ENCODE measurements at places on chromosomes 1 and 21. TPM values are rescaled to one million over a fixed set of nuclear protein-coding genes. Genes with fewer than 3 reads are reported as not detected.

Gene C1orf226
- 13.2 TPM for total RNA-seq

Gene PCBP3
- total RNA-seq: 0.80 TPM

Gene AQP10
- not detected for total RNA-seq

Gene SDF4
- 153 TPM for total RNA-seq

DNA sequence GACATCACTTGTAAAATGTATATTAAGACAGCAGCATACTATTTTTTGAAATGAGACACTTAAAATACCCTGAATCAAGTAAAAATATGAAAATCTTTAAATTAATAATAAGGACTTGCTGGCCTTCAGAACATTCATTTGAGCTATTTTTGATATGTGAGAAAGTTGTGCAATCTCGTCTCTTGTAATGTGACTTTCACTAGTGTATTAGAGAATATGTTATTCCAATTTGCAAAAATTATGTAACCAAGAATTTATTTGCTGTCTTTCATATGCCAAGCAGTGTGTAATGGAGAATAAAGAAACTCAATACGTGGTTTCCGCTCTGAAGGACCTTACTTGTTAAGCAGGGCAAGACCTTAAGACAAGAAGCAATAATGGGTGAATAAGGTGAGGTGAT, 375.0 kb upstream of the RUNX1 start:
- no peaks in the 10 kb centered on the region for H3K36me3 ChIP-seq
- no peak for DNase-seq
- H3K4me1 ChIP-seq: no peaks in the 10 kb centered on the region
- H3K27me3 ChIP-seq: peaks cover 10% of the 10 kb centered on the region

DNA sequence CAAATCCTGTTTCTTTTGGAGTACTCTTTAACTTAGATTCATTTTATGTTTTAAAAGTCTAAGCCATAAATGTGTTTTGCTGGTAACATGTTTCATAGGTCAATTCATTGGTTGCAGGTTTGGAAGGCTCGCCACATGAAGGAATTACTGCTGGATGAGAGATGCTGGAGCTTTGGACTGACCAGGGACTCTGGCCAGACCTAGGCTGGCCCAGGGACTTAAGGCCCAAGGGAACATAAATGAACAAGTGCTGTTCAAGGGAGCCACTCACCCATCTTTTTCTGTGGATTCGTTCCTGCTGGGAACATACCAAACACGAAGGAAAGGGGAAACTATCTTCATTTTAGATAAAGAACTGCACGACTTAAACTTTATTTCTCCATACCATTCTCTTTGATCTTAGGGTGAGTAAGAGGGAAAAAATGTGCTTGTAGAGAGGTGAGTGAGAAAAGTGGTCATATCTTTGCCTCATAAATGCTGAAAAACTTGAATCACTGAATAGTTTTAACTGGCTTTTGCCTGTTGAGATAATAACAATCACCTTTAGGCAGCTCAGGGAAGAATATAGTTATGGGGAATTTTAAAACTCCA, 15.3 kb upstream of the SHCBP1L start:
- no peaks in the 10 kb centered on the region for H3K36me3 ChIP-seq
- H3K4me3 ChIP-seq: no peak overlapping the region
- DNase-seq: no peak

DNA sequence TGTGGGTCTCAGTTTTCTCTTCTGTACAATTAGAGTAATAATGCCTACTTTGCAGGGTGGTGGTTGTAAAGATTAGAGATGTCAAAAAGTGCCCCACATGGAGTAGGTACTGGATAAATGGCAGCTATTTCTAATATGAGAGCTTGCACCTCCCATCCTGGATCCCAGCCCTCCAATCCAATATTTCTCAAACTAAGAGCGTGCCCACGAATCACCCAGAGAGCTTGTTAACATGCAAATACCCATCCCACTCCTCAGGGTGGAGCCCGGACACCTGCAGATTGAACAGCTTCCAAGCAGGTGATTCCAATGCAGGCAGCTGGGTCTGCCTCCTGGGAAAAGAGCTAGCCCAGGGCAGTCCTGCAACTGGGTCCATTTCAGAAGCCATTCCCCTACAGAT, 33.0 kb downstream of the LRRN2 start:
- no peaks in the 10 kb centered on the region for H3K27me3 ChIP-seq
- H3K36me3 ChIP-seq: no peaks in the 10 kb centered on the region
- no peak overlapping the region for H3K27ac ChIP-seq
- no peak overlapping the region for H3K4me3 ChIP-seq
- H3K4me1 ChIP-seq: peaks cover 18% of the 10 kb centered on the region
- DNase-seq: no peak

DNA sequence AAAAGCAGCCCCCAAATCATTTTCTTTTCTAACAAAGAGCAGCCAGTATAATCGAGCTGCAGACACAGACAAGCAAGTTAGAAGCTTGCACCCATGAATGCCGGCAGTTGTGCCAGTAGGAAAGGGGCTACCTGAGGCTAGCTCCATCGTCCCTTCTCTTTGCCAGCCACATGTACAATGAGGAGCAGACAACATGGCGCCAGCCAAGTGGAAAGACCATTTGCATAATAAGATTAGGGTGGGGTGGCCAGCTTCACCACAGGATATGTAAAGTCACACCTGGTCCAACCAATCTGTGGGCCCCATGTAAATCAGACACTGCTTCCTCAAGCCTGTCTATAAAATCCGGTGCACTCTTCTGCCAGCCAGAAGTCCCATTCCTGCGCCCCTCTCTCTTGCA, 103.7 kb downstream of the CCDC185 start:
- H3K4me1 ChIP-seq: no peaks in the 10 kb centered on the region
- H3K4me3 ChIP-seq: no peak overlapping the region
- no peaks in the 10 kb centered on the region for H3K36me3 ChIP-seq
- H3K27me3 ChIP-seq: no peaks in the 10 kb centered on the region
- H3K27ac ChIP-seq: no peak overlapping the region

DNA sequence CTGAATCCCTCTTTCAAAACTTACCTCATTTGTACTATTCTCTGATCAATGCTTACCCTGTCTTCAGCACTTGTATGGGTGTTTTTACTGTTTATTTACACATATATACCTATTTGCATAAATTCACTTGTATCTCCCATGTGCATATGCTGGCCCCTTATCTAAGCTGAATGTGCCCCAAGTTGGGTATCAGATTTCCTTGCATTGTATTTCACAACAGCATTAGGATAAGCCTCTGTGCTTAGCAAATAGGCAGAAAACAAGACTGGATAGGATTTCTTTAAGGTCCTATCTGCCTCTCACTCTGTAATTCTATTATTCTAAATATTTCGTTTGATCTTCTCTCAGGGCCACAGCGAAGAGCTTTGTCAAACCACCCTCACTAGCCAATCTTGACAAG, 45.9 kb upstream of the IPO9 start:
- H3K27me3 ChIP-seq: no peaks in the 10 kb centered on the region
- no peak overlapping the region for H3K27ac ChIP-seq
- no peak for DNase-seq
- H3K4me3 ChIP-seq: no peak overlapping the region

GRCh38 chr21:25709684-25710265, 24.9 kb downstream of the ATP5PF start:
- no peaks in the 10 kb centered on the region for H3K4me1 ChIP-seq
- no peak overlapping the region for H3K4me3 ChIP-seq
- no peaks in the 10 kb centered on the region for H3K36me3 ChIP-seq
- no peaks in the 10 kb centered on the region for H3K27me3 ChIP-seq

GRCh38 chr21:15660423-15660804, 69.4 kb upstream of the USP25 start:
- no peaks in the 10 kb centered on the region for H3K4me1 ChIP-seq
- no peak overlapping the region for H3K4me3 ChIP-seq
- DNase-seq: no peak

DNA sequence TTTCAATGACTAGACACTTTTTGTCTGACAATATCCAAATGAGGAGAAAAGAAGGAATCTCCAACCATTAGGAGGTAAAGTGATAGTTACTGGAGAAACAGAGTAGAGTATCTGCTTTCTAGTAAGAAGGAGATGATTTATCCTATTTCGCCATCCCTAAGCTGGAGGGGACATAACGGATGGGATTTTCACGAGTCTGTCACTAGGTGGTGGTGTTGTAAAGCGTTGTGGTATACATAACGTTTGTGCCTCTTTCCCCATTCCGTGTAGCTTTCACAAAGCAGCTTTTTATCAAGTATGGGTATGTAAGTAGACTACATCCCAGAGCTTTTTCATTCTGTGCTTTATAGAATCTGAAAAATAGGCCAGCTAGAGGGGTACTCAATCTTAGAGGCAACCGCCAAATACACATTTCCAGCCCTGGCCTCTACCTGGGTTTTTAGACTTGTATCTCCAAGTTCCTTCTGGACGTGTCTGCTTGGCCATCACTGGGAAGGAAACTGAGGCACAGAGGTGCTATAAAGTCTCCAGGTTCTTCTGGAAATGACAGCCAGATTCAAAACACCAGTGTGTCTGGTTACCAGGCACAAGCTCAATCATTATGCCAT, 33.3 kb upstream of the FAM3B start:
- H3K36me3 ChIP-seq: no peaks in the 10 kb centered on the region
- peak; percentile 50 for DNase-seq
- no peak overlapping the region for H3K27ac ChIP-seq
- no peak overlapping the region for H3K4me3 ChIP-seq
- H3K4me1 ChIP-seq: no peaks in the 10 kb centered on the region

- no peaks in the 10 kb centered on the region for H3K4me1 ChIP-seq
- peak; percentile 44 for DNase-seq
- no peak overlapping the region for H3K27ac ChIP-seq
- no peaks in the 10 kb centered on the region for H3K27me3 ChIP-seq
- peak overlapping the region; percentile 51 for H3K4me3 ChIP-seq
These were observed 54.3 kb upstream of the HNRNPU start for GRCh38 chr1:244918421-244919319.

Measured in transverse colon (tissue), 4 donors.